Fibroblast of skin of left quadriceps (primary cell): ENCODE measurements at places on chromosomes 5 and 9.

DNA sequence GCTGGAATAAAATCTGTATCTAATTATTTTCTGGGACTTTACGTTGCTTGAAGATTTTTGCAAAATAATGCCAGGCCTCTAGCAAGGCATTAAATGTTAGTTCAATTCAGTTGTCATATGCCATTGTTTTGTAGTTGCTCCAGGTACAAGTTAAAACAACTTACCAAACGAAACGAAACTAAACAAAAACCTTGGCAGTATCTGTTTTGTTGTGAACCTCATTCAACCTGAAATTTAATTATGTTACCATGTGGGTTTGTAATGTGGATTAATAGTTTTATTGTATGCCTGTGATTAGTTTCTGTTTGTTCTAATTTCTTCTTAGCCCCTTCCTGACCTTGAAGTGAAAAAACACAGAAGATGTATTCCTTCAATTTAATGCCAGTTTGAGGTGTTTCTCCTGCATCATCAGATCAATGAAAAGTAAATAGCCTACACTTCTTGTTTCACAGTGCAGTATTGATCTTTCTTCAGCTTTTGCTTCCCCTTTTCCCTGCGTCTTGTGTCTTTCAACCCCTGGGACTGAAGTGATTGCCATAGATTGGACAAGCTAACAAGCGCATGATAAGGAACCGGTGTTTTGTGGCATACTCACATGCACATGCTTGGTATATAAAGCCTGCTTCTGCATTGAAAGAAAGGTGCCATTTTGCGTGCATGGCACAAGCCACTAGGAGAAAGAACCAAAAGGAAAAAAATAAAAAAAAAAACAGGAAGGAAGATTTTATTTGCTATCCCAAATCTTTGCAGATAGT lies 699.0 kb upstream of the ARRDC3 start:
- no peak for DNase-seq

DNA sequence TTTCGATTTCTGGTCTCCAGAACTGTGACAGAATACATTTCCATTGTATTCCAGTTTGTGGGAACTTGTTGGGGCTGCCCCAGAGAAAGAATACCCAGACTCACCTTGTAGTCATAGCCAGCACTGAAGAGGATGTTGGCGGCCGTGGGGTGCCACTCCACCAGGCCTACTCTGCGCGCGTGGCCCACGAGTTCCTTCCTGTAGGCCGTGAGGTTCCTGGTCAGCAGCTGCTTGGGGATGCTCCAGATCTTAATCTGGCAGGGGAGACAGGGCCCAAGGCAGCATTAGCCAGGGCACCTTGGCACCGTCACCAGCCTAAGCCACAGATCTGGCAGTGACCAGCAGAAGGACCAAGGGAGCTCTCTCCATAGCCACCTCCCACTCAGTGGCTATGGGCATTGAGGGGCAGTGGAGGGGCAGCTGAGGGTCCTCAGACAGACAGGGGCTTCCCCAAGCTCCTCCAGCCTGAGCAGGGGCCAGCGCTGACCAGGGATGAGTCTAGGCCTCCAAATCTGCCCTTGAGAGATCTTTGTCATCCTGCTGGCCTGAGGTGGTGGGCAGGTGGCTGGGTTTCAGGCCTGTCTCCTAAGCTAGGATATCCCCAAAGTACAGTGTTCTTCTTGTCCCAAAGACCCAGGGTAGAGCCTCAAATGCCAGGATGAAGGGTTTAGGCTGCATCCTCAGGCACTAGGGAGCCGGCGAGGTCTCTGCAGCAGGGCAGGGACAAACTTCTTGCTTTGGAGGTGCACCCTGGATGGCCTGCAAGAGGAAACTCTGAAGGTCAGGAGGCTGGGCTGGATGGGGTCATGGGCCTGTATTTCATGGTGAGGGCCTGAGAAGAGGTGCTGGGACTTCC lies 15.9 kb upstream of the TRIM14 start:
- DNase-seq, result no peak

DNA sequence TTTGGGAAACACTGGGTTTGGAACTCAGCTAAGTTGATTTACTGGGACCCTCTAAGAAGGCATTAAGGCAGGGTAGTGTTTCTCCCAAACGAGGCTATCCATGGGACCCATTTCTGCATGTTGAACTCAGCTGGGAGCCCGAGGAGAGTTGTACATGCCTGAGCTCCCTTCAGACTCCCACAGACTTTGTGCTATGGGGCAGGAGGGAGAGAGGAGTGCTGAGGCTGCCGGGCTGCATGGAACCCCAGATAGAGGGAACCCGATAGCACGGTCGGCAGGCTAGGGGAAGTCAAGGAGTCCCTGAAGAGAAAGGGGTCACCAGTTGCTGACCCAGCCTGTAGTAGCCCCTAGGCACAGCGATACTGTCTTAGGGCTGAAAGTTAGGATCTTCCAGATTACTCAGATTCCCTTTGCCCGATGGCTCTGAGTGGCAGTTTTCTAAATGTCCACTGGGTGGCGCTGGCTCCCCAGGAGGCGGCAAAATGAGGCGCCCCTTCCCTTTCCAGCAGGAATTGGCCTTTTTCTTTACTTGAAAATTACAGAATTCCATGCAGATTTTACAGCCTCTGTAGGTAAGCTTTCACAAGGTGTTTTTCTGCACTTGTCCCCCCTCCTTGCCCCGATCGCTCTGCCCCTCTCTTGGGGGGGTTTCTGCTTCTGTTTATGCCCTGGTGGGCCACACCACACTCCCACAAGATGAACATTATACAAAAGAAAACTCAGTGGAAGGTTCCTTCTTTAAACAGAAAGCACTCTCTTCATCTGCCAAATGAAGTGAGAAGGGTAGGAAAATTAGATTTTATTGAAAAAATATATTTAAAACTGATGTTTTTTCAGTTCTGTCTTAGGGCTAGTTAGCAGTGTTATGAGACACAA lies 17.8 kb downstream of the NANS start:
- no peak for DNase-seq

DNA sequence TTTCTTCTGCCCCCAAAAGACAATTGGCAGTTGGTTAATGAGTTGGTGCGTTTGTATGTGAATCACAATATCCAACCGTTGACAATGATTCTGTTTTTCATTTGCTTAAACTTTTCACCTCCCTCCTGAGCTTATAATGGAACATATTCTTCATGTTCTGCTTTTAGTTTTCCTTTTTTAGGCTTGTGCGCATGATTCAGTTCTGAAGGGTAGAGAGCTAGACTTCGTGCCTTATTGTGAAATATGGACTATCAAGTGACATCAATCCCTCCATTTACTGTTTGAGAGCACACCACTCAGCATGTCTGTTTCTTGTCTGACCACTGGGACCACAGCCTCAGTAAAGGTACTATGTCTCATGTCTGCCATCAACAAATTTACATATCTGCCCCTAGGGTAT lies 30.5 kb upstream of the LPAR1 start:
- peak; percentile 15 for DNase-seq

DNA sequence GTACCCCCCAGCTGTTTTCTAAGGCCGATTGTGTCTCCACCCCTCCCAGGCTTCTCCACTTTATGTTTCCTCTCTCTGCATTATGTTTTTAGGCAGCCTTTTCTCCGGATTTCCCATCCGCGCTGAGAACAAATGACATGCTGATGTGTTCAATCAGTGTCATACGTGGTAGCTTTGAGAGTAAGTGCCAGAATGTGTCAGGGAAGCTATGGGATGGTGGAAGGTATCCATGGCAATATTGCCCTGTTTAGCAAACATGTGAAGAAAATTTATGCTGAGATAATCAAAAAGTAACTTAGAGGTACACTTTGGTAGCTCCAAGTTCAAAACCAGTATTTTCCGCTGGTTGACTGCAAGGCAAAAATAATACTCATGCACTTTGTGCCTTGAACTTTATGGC lies 36.6 kb upstream of the LECT2 start:
- no peak for DNase-seq

DNA sequence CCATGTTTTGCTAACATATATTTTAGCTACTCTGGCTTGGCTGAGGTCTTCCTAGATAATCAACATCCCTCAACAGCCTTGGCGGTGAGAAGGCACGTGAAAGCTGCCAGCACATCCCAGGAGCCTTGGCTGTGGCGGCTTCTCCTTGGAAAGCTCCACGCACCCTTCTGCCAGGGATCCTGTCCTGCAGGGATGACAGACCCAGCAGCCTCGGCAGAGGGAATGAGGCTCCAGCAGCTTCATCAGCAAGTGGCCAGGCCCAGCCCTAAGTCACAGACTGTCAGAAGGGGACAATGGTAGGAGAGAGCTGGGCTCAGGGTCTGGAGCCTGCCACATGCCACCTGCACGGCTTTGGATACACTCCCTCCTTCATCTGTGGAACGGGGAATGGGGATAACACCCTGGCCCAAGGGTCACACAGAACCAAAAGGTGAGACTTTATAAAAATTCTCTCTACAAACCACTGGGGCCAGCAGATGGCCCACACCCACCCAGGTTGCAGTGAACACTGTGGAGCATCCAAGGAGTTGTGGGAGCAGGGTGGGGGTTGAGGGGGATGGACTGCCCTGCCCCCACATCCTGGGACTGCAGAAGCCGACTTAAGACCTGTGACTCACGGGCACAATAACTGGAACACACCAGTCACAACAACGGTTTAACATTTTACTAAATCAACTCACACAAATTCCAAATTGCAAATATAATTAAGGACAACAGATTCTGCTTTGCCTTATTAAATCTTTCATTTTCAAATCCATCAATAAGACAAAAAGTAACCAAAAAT lies 65.1 kb downstream of the MACROH2A1 start:
- no peak for DNase-seq

- no peak for DNase-seq
These were observed 27.8 kb upstream of the SH3GL2 start for GRCh38 chr9:17551023-17551422.

DNA sequence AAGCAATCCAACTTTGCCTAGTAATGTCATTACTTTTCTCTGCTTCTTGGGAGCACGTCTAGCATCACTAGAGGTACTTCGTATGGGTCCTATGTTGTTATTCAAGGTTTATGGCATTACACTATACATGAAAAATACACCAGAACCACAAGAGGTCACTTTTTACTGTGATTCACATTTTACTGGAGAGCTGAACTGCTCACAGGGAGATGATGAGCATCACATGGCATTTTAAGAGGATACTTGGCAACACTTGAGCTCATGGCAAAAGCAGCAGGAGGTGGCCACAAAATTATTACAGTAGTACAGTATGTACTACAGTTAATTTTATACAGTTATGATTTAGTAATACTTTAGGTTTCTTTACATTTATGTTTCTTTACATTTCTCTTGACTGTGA lies 223.4 kb downstream of the PARP8 start:
- no peak for DNase-seq

- DNase-seq, result no peak
These were observed 1031.2 kb downstream of the EFNA5 start for GRCh38 chr5:106639488-106639887.

DNA sequence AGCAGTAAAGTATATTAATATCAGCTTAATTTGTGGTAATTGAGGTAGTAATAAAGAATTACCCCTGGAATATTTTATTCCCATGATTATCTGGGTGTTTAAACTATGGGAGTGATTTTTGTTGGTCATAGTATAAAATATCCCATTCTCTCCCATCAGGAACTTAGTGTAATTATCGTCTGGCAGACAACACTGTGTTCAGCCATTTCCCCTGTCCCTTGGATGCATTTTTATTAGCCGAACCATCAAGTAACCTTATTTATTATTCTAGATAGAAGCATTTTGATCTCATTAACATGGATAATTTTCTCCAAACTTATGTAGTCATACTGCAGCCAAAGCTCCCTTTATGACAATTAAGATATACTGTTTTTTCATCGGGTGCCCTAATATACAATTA lies 320.8 kb downstream of the MAT2B start:
- no peak for DNase-seq

DNA sequence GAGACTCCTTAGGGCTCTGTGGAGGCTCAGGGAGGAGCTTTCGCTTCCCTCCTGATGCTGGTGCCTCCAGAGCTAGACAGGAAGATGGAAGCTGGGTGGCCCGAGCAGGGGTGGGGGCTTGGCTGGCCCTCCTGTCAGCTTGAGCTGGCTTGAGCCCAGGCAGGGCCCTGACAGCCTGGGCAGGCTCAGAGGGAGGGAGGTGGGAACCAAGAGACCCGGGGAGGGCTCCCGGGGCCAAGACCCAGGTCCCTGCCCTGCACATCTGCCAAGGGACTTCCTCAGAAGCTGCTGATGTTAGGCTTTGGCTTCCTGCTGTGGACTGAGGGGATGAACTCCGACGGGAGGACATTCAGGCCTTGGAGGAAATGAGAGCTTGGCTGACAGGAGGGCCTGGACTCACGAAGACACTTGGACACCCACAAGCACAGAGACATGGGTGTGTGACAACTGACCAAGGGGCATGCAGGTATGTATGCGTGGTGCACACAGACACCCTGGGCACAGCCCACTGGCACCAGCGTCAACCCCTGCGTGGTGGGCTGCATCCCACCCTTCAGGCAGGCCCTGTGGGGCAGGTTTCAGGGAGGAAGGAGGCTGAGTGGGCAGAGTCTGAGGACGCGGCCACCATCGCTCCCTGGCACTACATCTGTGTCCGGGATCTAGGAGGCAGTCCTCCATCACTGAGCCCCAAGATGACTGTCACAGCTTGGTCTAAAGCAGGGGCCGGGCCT lies 1.7 kb upstream of the LTC4S start:
- DNase-seq, result no peak

DNA sequence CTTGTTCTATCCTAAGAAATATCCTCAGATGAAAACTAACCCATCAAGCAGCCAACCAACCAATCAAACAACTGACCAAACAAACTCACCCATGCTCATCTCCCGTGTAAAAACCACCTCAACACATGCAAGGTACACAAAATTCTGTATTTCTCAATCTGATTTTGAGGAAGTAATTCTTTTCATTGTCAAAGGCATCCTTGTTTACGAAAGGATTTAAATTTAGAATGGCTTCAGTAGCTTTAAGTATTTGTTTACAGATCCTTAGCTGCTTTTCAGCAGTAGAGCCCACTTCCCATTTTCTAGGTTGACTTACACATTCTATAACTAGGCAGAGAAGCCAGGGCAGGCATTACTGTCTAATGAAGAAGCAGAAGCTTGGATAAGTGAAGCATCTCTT lies 78.6 kb downstream of the NTRK2 start:
- no peak for DNase-seq

DNA sequence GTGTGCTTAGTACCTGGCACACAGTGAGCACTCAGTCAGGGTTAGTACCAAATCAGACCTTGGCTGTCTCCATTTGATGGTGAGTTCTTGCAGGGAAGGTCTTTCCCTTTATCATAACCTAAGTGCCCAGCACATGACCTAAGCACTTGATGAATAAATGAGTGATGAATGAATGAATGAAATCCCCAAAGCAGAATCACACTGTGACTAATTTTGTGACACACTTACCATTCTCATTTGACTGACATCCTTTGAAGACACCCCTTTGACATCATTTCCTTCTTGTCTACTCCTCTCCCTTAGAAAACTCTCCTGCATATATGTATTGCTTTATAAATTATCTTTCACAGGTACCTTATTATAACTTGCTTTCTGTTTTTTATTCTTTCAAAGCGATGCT lies 130.2 kb upstream of the ELL2 start:
- DNase-seq, result no peak

- DNase-seq, result peak; percentile 83
These were observed 55.7 kb downstream of the SHC3 start for GRCh38 chr9:89122949-89123348.

GRCh38 chr5:40995801-40996586 lies 75.1 kb downstream of the MROH2B start:
- DNase-seq, result no peak
